ENCODE measurements at places on chromosomes 5 and 9. TPM values are rescaled to one million over a fixed set of nuclear protein-coding genes. Genes with fewer than 3 reads are reported as not detected.

DNA sequence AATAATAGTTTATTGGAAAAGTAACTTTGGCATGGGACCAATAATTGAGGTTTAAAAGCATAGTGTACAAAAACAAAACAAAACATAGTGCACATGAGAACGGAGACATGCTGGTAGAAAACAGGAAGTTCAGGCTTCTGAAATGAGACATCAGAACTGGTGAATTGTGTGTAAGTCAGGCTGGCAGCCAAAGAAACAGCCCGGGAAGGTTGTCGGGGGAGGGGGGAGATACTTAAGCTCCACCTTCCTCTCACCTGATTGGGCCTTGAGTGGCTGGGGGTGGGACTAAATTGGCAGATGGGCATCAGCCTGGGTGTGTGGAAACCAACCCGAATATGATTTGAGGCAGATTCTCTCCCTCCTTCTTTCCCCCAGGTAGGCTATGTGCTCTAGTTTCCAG, 256.3 kb downstream of the SMARCA2 start:
- DNase-seq, result peak; percentile 25

- no peak for DNase-seq
These were observed 31.3 kb downstream of the FGF1 start for GRCh38 chr5:142654578-142655058.

DNA sequence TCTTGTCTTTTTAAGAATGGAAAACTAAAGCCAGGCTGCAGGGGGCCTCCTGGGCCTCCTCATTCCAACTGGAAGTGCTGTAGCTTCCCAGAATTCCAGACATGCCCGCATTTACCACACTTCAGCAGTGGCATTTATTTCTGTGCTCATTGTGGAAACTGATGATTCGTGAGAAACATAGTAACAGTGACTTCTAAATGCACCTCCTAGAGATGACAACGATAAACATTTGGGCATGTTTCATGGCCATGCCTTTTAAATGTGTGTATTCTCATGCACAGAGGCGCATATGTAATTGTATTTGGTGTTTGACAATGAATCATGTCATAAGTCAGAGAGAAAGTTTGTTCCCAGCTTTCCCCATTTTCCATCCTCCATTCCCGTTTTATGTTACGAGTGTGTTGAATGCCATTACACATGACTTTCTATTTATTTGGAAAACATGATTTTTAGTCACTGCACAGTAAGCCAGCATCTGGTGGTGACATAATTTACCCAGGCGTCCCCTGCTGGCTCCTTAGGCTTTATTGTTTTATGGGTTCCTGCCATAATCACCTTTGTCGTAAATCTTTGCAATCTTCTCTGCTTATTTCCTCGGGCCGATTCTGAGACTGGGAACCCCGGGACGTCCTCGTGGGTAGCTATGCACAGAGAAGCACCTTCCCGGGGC, 68.8 kb upstream of the FCN2 start:
- no peak for DNase-seq

DNA sequence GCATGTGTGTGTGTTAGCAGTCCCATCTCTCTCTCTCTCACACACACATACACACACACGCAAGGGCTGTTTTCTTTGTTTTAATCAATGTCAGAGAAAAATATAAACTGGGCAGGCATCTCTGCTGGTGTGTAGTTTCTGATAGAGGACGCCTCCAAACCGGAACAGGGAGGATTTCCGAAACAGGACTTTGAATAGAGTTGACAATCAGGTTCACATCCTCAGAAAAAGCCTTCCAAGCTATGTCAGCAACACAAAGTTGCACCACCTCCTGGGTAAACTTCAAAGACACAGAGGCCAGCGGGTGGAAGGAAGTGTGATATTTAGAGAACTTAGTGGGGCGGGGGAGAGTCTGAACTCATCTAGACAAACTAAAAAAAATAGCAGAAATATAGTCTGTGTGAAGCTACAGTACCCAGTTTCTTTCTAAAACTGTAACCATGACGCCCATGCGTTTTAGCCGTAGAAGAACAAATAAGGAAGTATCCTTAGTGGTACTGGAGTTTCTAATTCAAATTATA, 1.2 kb downstream of the ST8SIA4 start:
- no peak for DNase-seq

GRCh38 chr5:132147663-132148062, 74.1 kb downstream of the CSF2 start:
- no peak for DNase-seq

DNA sequence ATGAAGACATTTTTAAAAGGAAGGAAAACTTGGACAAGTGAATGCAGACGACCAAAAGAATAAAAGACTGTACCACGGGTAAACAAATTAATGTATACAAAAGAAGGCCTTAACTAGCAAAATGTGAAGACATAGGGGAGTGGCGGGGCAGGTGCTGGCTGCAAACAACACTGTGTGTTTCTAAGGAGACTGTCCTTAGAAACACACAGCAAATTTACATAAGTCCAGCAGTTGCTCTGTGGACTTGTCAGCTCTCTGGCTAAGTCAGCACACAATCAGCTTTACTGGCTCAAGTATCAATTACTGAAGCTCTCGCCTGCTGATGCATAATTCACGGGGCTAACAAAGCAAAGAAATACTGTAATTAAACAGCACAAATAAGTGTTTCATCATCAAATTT, 24.8 kb downstream of the PTBP3 start:
- DNase-seq, result no peak

ZFP37 gene
- 1.0 TPM for total RNA-seq

Measured in left ventricle myocardium inferior (tissue), 1 donor.